ENCODE measurements at places on chromosomes 13 and 19. TPM values are rescaled to one million over a fixed set of nuclear protein-coding genes. Genes with fewer than 3 reads are reported as not detected.

CD37 gene
- 4.2 TPM for total RNA-seq

TRPC4 gene
- total RNA-seq, result 0.06 TPM

U2AF2 gene
- 72.6 TPM for total RNA-seq

ATP1A3 gene
- 0.24 TPM for total RNA-seq

CATSPERD gene
- total RNA-seq, result not detected

LRRC4B gene
- total RNA-seq, result 0.27 TPM

SIGLEC6 gene
- 0.20 TPM for total RNA-seq

LIPE gene
- 5.3 TPM for total RNA-seq

ZNF570 gene
- total RNA-seq, result 5.5 TPM

ZSCAN4 gene
- not detected for total RNA-seq

FCGBP gene
- total RNA-seq, result 7.1 TPM

KATNAL1 gene
- 16.1 TPM for total RNA-seq

DIRAS1 gene
- 1.1 TPM for total RNA-seq

FOXA3 gene
- total RNA-seq, result not detected

CLDND2 gene
- total RNA-seq, result 1.8 TPM

FAAP24 gene
- total RNA-seq, result 0.58 TPM

SIGLECL1 gene
- not detected for total RNA-seq

LACC1 gene
- 1.6 TPM for total RNA-seq

VSTM1 gene
- not detected for total RNA-seq

IGFL2 gene
- total RNA-seq, result not detected

ZNF599 gene
- total RNA-seq, result 3.2 TPM

ISOC2 gene
- 78.0 TPM for total RNA-seq

C19orf67 gene
- not detected for total RNA-seq

FCAR gene
- total RNA-seq, result 0.27 TPM

CGB1 gene
- not detected for total RNA-seq

NRTN gene
- not detected for total RNA-seq

TOMM40 gene
- total RNA-seq, result 42.3 TPM

SIGLEC10 gene
- total RNA-seq, result 1.1 TPM

KIR2DL1 gene
- not detected for total RNA-seq

SERP2 gene
- 0.76 TPM for total RNA-seq

FGF22 gene
- not detected for total RNA-seq

NLRP12 gene
- total RNA-seq, result 0.19 TPM

PEAK3 gene
- total RNA-seq, result 0.12 TPM

ELAVL3 gene
- total RNA-seq, result not detected

PEPD gene
- total RNA-seq, result 26.3 TPM

GARIN5A gene
- 1.2 TPM for total RNA-seq

LRRC63 gene
- not detected for total RNA-seq

CD177 gene
- total RNA-seq, result 0.16 TPM

ZNF317 gene
- total RNA-seq, result 19.7 TPM

CDC37 gene
- 182 TPM for total RNA-seq

S1PR2 gene
- 2.0 TPM for total RNA-seq

ZNF284 gene
- 0.74 TPM for total RNA-seq

TRPM4 gene
- 9.5 TPM for total RNA-seq

SLC25A41 gene
- total RNA-seq, result not detected

ATXN8OS gene
- not detected for total RNA-seq

TMEM221 gene
- not detected for total RNA-seq

SLC8A2 gene
- total RNA-seq, result 0.30 TPM

MAU2 gene
- total RNA-seq, result 34.1 TPM

TPTE2 gene
- not detected for total RNA-seq

WDR18 gene
- total RNA-seq, result 28.0 TPM

ZNF320 gene
- total RNA-seq, result 8.8 TPM

GSK3A gene
- total RNA-seq, result 60.1 TPM

NFIX gene
- total RNA-seq, result 220 TPM

PROZ gene
- total RNA-seq, result not detected

ZNF560 gene
- not detected for total RNA-seq
